ENCODE measurements at places on chromosomes 5 and 9. TPM values are rescaled to one million over a fixed set of nuclear protein-coding genes. Genes with fewer than 3 reads are reported as not detected.

DNA sequence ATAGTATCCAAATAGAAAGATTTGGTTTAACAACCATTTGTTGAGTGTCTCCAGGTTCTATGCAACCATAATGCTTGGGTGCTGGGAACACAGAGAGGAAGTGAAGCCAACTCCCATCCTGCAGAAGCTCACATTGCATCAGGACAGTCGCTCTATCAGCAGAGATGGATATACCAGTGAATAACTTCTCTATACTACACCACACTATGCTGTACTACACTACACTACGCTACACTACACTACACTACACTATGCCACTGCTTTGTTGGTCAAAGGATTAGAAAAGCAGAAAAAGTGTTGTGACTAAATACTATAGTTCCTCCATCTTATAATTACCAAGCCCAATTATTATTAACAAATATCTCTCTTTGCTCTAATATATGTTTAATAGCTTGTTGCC is 89.2 kb upstream of the PRRC1 start:
- H3K27ac ChIP-seq: no peak overlapping the region
- no peaks in the 10 kb centered on the region for H3K27me3 ChIP-seq
- H3K36me3 ChIP-seq: no peaks in the 10 kb centered on the region
- H3K4me3 ChIP-seq: no peak overlapping the region
- DNase-seq: no peak

ADAMTS13 gene
- 1.0 TPM for total RNA-seq

MYOZ3 gene
- total RNA-seq: not detected

DNA sequence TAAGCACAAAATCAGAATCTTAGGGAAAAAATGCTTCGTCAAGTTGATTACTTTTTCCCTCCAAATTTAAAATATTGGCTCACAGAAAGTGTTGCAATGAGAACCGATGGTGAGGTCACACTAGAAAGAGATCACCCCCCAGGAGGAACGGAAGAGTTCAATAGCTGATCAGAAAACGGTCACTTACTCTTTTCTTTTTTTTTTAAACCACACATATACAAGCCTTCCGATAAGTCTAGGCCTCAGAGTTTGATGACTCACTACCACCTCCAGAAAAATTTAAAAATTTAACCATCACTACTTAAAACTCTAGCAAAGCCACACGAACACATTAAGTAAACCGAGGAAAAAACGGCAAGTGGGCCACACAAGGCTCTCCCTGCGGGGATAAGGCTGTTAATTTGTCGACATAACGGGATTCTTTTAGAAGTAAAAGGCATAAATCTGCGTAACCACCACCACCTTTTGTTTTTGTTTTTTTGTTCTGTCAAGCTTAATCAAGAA is 1.2 kb downstream of the SURF4 start:
- H3K27ac ChIP-seq: peak overlapping the region; percentile 87
- no peaks in the 10 kb centered on the region for H3K36me3 ChIP-seq
- H3K27me3 ChIP-seq: no peaks in the 10 kb centered on the region
- H3K4me1 ChIP-seq: peaks cover 50% of the 10 kb centered on the region

DNA sequence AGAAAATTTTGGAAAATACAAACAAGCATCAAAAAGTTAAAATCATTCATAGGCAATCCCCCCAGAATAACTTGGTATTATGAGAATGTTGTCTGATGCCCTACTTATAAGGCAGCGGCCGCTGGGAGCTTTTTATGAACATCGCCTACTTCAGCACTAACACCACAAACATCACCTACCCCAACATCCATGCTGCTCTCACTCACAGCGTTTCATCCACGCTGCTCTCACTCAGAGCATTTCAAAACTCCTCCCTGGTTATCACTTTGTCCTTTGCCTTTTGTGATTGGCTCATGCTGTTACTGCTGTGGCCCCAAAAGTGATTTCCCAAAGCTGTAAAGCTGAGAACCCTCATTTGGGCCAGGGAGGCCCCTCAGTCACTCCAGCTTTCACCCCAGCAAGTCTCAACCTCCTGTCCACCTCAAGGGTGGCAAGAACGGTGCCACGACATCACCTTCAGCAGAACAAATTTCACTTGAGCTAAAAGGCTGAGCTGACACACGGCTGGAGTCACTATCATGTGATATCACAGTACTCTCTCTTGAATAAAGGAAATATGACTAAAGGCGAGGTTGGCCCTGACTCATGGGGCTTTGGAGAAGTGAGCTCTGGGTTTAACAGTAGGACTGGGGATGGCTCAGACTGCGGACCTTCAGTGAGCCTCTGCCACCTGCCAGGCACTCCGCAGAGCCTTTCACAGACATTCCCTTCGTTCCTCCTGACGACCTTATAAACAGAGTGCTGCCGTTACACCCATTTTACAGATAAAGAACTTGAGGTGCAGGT is 25.2 kb downstream of the SHC3 start:
- H3K4me3 ChIP-seq: no peak overlapping the region
- H3K36me3 ChIP-seq: no peaks in the 10 kb centered on the region
- H3K27ac ChIP-seq: no peak overlapping the region

DNA sequence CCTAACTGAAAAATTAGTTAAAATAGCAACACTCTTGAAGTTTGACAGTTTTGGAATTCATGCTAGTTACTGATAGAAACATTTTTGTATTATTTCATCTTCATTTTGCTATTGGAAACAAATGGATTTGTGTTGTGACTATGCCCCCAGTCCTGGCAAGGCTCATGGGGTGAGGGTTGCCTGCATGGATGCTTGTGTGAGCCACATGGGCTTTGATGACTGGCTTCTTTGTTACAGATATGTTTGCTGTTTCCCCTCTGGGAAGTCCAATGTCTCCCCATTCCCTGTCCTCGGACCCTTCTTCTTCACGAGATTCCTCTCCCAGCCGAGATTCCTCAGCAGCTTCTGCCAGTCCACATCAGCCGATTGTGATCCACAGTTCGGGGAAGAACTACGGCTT is 44.2 kb downstream of the CD180 start:
- peaks cover 5% of the 10 kb centered on the region for H3K36me3 ChIP-seq
- H3K27me3 ChIP-seq: no peaks in the 10 kb centered on the region
- no peak overlapping the region for H3K4me3 ChIP-seq
- H3K27ac ChIP-seq: no peak overlapping the region
- no peak for DNase-seq
- H3K4me1 ChIP-seq: peaks cover 8% of the 10 kb centered on the region

DNA sequence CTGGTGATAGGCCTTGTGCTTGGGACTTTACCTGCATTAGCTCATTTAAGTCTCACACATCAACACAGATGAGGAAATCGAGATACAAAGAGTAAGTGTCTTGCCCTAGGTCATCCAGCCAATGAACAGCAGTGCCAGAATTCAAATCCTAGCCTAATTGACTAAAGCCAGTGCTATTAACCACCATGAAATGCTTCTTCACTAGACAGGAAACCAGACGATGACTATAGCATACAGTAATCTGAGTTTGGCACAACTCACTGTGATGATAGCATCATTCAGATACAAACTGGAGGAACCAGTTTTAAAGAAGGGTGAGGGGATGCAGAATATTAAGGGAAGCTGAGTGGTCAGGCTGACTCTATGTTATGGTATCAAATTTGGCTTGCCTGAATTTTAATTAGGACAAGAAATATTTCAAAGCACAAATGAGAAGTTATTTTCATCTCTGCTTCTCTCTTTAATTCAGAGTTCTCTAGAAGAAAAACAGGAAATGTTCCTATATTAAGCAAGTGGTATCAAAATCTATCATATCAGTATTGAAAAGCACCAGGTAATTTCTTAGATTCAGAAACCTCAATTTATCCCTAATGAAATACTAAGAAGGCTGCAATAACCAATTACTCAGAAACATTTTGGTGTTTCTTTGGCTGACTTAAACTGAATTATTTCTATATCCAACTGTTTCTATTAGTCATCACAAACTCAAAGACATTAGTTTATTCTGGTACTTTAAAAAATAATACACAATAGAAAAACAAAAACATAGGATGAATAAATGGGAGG is 147.0 kb upstream of the RASA1 start:
- H3K4me3 ChIP-seq: no peak overlapping the region
- no peaks in the 10 kb centered on the region for H3K36me3 ChIP-seq
- H3K27ac ChIP-seq: peak overlapping the region; percentile 2
- H3K27me3 ChIP-seq: no peaks in the 10 kb centered on the region
- peak; percentile 24 for DNase-seq

OR1J2 gene
- not detected for total RNA-seq

DNA sequence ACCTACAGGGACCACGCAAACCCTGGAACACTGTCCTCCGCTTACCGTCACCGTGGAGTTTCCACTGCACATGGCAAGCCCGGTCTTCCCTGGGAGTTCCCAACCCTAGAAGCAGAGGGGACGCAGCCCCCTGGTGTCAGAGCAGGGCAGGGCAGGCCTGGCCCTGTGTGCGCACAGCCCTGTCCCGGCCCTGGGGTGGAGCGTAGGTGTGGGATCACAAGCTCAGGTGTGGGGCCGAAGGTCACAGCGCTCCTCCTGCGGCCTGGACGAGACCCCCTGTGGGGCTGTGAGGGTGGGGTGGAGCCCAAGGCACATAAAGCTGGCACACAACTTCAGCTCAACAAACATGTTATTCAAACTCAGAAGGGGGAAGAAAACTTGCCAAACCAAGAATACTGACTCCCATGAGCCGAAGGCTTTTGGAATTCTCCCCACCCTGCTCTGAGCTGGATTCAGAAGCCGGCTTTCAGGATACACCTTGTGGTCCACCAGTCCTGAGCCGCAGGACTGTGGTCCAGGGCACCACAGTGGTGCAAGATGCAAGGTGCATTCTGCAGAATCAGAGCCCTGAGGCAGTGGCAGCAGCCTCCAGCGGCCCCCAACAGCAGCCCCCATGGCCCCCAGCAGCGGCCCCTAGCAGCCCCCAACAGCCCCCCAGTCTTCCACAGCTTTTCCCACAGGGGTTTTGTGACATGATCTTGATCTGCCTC is 11.8 kb upstream of the EXOC3 start:
- H3K4me3 ChIP-seq: no peak overlapping the region
- H3K36me3 ChIP-seq: no peaks in the 10 kb centered on the region
- H3K4me1 ChIP-seq: no peaks in the 10 kb centered on the region
- H3K27ac ChIP-seq: no peak overlapping the region
- no peaks in the 10 kb centered on the region for H3K27me3 ChIP-seq
- no peak for DNase-seq

All from CD8-positive, alpha-beta memory T cell (primary cell).